ENCODE measurements at places on chromosomes 4 and X.
A peak's percentile ranks its signal among the peaks of the same experiment; 100 is the strongest.

- no peak for DNase-seq
Measured at GRCh38 chrX:1545776-1546408, 8.9 kb upstream of the P2RY8 start.

DNA sequence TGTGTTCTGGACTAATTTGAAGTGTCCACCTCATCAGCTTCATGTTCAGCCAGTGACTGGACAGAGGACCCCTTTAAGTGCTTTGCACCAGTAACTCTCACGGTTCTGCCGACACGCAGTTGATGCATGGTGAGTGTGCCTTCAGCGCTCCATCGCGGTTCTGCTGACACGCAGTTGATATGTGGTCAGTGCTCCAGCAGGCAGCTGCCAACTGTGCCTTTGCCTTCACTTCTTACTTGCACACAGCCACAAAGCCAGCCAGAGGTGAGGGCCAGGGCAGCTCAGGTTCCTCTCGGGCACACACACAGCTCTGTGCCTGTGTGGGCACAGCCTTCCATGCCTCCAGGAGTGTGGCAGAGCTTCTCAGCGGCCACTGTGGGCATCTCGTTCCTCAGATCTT lies 12.4 kb downstream of the NKX1-1 start:
- no peak for DNase-seq

DNA sequence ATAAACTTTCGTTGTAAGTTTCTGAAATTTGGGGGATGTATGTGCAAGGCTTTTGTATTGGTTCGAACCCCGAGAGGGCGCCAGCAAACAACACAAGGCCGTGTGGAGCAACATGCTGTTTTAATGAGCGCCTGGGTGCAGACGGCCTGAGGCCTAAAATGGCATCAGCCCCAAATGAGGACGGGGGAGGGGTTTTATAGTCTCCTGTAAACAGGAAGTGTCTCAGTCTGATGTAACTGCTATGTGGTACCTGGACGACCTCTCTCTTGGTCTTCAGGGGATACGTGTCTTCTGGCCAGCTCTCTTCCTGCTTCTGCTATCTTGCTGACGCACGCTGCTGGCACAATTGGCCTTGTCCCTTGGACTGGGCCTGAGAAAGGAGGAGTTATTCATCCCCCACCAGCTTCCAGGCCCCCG lies 1348.0 kb downstream of the ADGRL3 start:
- DNase-seq, result no peak

DNA sequence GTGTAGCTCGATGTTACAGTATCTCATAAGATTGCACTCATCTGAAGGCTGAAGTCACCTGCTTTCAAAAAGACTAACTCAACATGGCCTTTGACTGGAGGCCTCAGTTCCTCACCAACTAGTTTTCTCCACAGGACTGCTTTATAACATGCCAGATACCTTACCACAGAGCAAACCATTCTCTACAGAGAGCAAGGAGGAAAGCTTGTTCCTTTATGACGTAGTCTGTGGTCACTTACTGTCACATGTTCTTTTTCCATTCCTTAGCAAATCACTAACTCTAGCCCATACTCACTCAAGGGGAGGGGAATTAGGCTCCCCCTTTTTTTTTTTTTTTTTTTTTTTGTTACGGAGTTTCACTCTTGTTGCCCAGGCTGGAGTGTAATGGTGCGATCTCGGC lies 3.2 kb downstream of the THAP9 start:
- DNase-seq, result no peak

DNA sequence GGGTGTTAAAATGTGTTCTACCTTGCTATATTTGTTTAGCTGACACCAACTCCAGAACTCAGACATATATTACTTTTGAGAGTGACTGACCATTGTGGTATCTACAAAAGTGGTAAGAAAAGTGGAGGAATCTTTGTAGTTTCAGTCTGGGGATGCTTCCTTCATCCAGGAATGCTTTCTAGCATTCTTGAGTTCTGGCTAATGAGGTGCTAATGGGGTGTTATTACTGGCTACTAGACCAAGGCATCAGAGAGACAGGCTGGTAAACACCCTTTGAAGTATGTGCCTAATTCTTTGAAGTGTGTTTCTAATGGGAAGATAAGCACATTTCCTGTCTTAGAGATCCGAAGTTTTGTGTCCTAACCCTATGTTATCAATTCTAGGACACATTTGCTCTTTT lies 310.4 kb downstream of the SPRY1 start:
- no peak for DNase-seq

DNA sequence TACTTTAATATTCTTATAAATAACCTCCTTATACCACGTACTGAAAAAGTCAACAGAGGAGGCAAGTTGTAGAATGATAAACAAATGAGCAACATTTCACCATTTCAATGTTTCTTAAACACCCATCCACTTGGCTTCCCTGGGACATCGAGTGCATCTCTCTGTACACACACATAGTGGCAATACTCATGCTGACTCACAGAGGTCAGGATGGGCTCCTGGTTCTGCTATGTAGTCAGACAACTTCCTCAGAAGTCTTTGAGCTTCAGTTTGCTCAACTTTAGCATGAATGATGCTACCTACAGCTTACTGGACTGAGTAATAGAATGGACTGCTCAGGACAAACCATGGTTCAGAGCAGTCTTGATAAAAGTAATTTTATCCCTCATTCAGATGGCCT lies 56.9 kb downstream of the MAD2L1 start:
- no peak for DNase-seq

- DNase-seq, result no peak
Measured at GRCh38 chrX:43882294-43882681, at the start of gene MAOB. Gene MAOB, minus strand, starts transcription at chrX:43882450. Its CDS starts 151 bp downstream, at chrX:43882299.

GRCh38 chr4:15658136-15658770 lies 3.1 kb upstream of the FBXL5 start:
- DNase-seq, result no peak

- no peak for DNase-seq
Measured at GRCh38 chr4:118905566-118905965, 16.9 kb downstream of the SYNPO2 start.

- no peak for DNase-seq
Measured at GRCh38 chr4:24568425-24568824, 15.9 kb downstream of the DHX15 start.

GRCh38 chrX:129769467-129770154 lies 10.1 kb upstream of the SASH3 start:
- DNase-seq, result no peak

DNA sequence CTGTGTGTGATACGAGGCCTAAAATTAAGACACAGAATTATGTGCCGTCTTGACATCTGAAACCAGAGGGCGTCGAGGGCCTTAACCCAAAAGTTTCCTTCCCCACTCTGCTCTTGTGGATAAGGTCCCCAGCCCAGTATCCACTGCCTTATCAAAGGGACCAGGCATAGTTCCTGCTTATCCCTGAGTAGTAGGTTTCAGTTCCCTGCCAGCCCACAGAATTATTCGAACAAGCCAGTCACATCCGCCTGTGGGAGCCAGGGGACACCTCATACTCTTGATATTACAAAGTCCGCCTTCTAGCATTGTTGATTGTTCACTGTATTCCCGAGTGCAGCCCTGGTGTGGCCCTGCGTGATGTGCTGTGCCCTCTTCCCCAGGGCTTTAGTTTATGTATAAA lies 5.4 kb upstream of the MMRN1 start:
- DNase-seq, result no peak

- peak; percentile 21 for DNase-seq
Measured at GRCh38 chr4:15702941-15703403, at the start of gene BST1. Gene BST1, plus strand, starts transcription at chr4:15703065. Its CDS starts 80 bp downstream, at chr4:15703145.

GRCh38 chrX:17629519-17629918 lies 107.8 kb upstream of the SCML1 start:
- DNase-seq, result no peak

- no peak for DNase-seq
Measured at GRCh38 chr4:125319311-125319710, 4.6 kb downstream of the FAT4 start.

- no peak for DNase-seq
Measured at GRCh38 chrX:15873566-15873965, 19.0 kb upstream of the AP1S2 start.

- no peak for DNase-seq
Measured at GRCh38 chr4:78863254-78863869, 75.9 kb downstream of the PAQR3 start.

DNA sequence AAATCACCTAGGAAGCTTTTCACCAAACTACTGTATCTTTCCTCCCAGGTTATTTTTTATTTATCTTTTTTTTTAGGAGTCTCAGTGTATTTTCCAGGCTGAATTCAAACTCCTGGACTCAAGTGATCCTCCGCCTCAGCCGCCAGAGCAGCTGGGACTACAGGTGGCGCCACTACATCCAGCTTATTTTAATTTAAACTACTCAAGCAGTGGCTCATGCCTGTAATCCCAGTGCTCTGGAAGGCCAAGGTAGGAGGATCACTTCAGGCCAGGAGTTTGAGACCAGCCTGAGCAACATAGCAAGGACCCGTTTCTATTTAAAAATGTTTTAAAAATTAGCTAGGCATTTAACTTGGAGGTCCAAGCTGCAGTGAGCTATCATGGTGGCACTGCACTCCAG lies 37.8 kb downstream of the LEF1 start:
- no peak for DNase-seq

- no peak for DNase-seq
Measured at GRCh38 chrX:14489437-14489836, 39.9 kb upstream of the GLRA2 start.

DNA sequence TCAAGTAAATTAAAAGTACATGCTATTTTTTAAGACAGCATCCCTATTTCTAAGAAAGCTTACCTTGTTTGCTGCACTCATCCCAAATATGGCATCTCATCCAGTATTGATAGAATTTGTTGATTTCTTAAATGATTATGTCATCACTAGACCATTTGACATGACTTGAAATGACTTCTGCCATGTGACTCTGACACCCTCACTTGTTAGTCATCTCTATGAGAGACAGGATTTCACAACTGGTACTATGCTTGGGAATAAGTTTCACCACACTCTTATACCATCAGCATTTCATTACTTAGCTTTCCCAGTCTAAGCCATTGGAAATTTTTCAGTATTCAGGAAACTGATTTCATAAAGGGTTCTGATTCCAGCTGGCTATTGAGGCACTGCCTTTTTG lies 55.3 kb downstream of the TMPRSS11F start:
- no peak for DNase-seq

GRCh38 chr4:48190839-48191238 lies 56.8 kb upstream of the TXK start:
- DNase-seq, result no peak

- no peak for DNase-seq
Measured at GRCh38 chr4:119810001-119810400, 181.4 kb upstream of the PDE5A start.

GRCh38 chr4:65096630-65097029 lies 573.7 kb downstream of the EPHA5 start:
- DNase-seq, result no peak

GRCh38 chrX:71393919-71394318 lies 27.8 kb downstream of the TAF1 start:
- DNase-seq, result no peak

DNA sequence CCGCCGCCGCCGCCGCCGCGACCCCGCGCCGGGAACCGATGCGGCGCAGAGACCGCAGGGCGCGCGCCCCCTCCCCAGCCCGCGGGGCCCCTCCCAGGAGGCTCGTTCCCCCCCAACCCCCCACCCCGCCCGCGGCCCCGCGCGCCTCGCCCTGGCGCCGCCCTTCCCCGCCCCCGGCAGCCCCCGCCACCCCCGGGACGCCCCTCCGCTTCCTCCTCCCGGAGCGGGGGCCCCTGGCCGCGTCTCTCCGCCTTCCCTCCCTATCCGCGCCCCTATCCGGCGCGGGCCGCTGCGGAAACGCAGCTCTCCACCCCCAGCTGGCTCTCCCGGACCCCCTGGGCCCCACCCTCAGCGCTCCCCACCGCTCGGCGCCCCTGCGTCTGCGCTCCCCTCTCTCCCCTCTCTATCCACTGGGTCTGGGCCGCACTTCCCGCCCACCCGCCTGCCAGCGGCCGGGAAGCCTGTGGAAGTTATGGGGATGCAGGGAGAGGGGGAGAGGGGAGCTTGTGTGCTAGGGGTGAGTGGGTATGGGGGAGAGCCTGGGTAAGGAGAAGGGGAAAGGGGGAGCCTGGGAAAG lies at the start of gene TMEM271:
TMEM271 (minus strand) TSS at position 51 of the 577 bp plus-strand sequence. CDS start 233 bp downstream, outside the sequence.
- DNase-seq, result no peak

GRCh38 chrX:54530357-54530900 lies 410 bp downstream of the GNL3L start:
- no peak for DNase-seq

GRCh38 chrX:110985470-110985869 lies 110.5 kb upstream of the PAK3 start:
- DNase-seq, result no peak

Data from brain pericyte (primary cell).